ENCODE measurements at places on chromosomes 13 and 19.

- DNase-seq, result no peak
Observed at GRCh38 chr13:40428354-40428753, 238.1 kb downstream of the FOXO1 start.

DNA sequence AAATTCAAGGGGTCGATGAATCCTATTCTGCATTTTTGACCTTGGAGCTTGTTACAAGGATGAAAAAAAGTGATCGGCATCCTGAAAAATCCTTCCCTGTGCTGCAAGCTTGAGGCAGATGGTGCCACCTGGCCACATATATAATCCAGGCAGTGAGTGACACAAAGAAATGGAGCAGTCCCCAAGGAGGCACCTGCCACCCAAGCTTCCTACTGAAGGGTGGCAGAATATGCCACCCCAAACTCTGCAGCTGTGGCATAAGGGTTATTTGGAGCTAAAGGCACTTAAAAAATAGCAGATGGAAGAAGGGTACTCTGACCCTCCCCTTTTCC, 15.4 kb downstream of the TMEM272 start:
- no peak for DNase-seq

- peak; percentile 77 for DNase-seq
Observed at GRCh38 chr19:4870025-4870700, 2.7 kb upstream of the PLIN3 start.

DNA sequence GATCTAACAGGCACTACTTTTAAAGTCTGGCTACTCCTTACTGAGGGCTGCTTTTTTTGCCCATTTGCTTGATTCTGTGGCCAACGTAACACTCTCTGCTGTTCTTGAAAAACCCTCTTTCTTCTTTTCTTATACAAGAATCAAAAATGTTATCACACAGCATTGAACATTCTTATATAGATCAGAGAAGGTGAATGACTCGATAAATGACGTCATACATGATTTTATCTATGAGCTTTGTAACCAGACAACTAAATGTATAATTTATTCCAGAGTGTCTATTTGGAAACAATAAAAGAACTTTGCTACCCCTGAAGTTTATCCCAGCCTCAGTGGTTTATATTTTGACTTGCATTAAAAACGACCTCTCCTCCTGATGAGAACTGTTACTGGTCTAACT, 12.4 kb downstream of the RFX2 start:
- no peak for DNase-seq

DNA sequence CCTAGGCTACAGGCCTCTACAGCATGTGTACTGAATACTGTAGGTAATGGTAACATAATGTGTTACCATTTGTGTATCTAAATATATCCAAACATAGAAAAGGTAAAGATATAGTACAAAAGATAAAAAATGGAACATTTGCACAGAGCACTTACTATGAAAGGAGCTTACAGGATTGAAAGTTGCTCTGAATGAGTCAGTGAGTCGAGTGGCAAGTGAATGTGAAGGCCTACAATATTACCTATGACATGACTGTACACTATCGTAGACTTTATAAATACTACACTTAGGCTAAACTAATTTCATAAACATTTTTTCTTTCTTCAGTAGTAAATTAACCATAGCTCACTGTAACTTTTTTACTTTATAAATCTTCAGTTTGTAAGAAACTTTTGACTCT, 35.1 kb downstream of the LPAR6 start:
- no peak for DNase-seq
